ENCODE measurements at places on chromosomes 2 and 18. TPM values are rescaled to one million over a fixed set of nuclear protein-coding genes. Genes with fewer than 3 reads are reported as not detected.

Gene VWA3B
- 0.26 TPM for total RNA-seq

Gene PID1
- 8.2 TPM for total RNA-seq

Gene CAPN14
- total RNA-seq: 0.17 TPM

Gene VWC2L
- total RNA-seq: not detected

Gene RAB17
- total RNA-seq: 0.26 TPM

Gene HJURP
- 5.8 TPM for total RNA-seq

Gene NCKAP5
- 2.6 TPM for total RNA-seq

Gene CRACDL
- not detected for total RNA-seq

Gene ABHD1
- total RNA-seq: 0.26 TPM

Gene IL36RN
- total RNA-seq: not detected

Gene MPV17
- total RNA-seq: 83.2 TPM

Gene KYNU
- 1.5 TPM for total RNA-seq

Gene TEKT4
- not detected for total RNA-seq

Gene ANTXR1
- 45.5 TPM for total RNA-seq

Gene PROKR1
- not detected for total RNA-seq

Gene SCTR
- not detected for total RNA-seq

Gene ACVR2A
- 8.9 TPM for total RNA-seq

Gene EGR4
- total RNA-seq: under 0.01 TPM

Gene COLEC11
- total RNA-seq: 0.83 TPM

Gene INHBB
- not detected for total RNA-seq
